ENCODE measurements at places on chromosomes 2 and 18.

GRCh38 chr2:216090369-216090786, 8.7 kb downstream of the TMEM169 start:
- no peak for DNase-seq

DNA sequence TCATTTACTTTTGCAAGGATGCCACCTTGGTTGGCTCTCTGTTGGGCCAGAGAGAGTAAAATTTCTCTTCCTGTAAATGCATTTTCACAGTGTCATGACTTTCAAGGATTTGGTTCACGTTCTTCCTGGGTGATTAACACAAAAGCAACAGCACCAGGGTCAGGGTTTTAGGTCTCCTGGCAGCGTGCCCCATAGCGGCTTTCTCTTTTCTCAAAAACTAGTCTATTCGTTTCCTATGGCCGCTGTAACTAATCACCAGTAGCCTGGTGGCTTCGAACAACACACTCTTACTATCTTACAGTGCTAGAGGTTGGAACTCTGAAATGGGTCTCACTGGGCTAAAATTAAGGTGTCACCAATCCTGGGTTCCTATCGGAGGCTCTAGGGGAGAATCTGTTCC, 56.3 kb upstream of the ACMSD start:
- no peak for DNase-seq

- no peak for DNase-seq
These were observed 70.8 kb downstream of the ACSL3 start for GRCh38 chr2:222931659-222932058.

GRCh38 chr2:103823847-103824246, 1030.1 kb upstream of the POU3F3 start:
- no peak for DNase-seq

DNA sequence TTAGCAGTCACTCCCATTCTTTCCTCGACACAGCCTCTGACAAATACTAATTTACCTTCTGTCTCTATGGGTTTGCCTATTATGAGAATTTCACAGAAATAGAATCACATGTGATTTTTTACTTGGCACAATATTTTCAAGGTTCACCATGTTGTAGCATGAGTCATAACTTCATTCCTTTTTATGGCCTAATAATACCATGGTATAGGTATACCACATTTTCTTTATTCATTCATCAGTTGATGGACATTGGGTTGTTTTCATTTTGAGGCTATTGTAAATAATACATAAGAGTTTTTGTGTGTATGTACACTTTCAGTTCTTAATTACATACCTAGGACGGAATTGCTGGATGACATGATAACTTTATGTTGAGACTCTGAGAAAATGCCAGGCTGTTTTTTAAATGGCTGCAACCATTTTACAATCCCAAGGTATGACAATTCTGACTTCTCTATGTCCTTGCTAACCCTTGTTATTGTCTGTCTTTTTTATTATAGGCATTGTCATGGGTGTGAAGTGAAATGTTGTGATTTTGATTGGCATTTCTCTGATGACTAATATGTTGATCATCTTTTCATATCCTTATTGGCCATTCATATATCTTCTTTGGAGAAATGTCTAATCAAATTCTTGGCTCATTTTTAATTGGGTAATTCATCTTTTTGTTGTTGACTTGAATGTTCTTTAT, 87.9 kb downstream of the IRS1 start:
- no peak for DNase-seq

DNA sequence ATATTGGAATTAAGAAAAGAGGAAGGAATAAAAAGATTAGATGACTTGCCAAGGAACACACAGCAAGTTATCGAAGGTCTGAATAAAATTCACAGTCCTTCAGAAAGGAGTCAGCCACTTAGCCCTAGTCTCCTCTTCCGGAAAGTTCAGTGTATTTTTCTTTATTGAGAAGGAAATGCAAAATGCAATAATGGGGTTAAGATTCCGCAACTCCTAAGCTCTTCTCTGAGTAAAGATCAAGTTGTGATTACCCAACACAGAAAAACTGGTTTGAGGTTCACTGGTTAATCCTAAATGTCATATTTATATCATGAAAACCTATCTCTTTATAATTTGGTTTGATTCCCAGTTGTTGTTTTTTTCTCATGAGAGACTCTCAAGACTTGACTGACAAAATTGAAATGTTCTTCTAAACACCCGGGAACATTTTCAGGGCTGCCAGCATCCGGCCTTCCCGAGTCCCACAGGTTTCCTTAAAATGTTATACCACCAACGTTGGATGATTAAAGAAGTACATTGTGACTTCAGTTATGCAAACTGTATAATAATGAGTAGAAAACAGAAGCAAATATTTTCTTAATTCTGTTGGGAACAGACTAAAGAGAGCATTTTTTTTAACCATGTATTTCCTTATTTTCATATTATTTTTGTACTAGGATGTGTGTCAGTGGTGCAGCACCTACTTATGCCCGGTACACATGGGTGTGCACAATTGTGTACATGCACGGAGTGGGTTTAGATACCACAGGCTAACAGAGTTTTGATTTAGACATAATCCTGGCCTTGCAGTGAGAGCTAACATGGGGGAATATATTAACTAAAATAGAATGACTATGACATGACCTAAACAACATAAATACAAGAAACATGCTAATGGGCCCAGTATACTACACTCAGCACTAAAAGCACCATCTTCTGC, 100.2 kb downstream of the STK39 start:
- no peak for DNase-seq

- no peak for DNase-seq
These were observed 100.8 kb downstream of the COLEC12 start for GRCh38 chr18:399631-400135.

DNA sequence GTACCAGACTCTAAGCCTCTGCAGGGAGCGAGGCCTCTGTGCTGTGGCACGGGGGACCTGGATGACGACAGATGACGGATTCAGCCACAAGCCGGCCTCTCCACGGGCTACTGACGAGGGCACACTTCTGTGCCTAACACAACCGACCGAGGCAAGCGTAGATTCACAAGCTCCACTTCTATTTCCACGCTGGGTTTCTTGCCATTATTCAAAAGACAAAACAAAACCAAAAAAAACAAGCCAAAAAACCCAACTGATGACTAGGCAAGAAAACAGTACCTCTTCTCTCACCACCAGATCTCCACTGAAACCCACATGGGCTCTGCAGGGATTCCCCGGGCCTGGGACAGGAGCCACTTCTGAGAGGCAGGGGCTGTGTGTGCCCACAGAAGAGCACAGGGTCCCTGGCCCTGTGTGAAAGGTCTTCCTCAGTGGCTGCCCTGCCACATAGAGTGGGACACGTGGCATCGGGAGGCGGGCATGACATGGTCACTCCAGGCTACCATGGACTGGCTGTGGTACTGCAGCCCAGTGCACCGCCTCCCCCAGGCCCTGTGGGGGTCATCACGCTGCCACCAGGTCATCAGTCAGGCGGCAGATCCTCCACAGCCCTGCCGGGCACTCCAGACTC, 254.7 kb downstream of the HDAC4 start:
- peak; percentile 40 for DNase-seq

GRCh38 chr2:4135765-4136164, 432.4 kb downstream of the DCDC2C start:
- peak; percentile 45 for DNase-seq

GRCh38 chr2:228594012-228594411, 412.5 kb upstream of the SPHKAP start:
- DNase-seq = no peak

- no peak for DNase-seq
These were observed 125.4 kb downstream of the OSBPL1A start for GRCh38 chr18:24272229-24272525.
